Nephron progenitor cell (in vitro differentiated cells): ENCODE measurements at places on chromosomes 3 and 15.
A peak's percentile ranks its signal among the peaks of the same experiment; 100 is the strongest.

GRCh38 chr3:6857510-6857909 is 3.4 kb upstream of the GRM7 start:
- no peak overlapping the region for H3K27ac ChIP-seq
- H3K36me3 ChIP-seq = no peaks in the 10 kb centered on the region
- peaks cover 77% of the 10 kb centered on the region for H3K27me3 ChIP-seq
- H3K4me1 ChIP-seq = peaks cover 8% of the 10 kb centered on the region

DNA sequence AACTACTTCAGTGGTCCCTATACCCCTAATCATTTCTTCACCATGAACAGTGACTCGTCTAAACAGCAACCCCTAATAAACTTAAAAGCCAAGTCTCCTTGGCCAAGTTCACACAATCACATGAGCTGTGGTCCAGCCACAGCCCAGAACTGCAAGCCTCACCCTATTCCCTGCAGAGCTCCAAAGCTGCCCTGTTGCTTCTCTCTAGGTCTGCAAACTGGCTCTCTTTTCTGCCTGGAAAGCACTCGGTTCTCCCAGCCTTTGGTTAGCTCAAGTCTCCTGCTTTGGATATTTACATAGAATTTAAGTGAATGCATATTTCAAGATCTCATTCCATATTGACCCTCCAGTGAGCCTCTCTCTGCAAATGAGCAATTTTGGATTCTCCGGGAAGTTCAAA is 107.0 kb downstream of the TOP2B start:
- peaks cover 7% of the 10 kb centered on the region for H3K36me3 ChIP-seq
- DNase-seq = no peak
- H3K27ac ChIP-seq = no peak overlapping the region
- H3K4me1 ChIP-seq = peaks cover 12% of the 10 kb centered on the region

DNA sequence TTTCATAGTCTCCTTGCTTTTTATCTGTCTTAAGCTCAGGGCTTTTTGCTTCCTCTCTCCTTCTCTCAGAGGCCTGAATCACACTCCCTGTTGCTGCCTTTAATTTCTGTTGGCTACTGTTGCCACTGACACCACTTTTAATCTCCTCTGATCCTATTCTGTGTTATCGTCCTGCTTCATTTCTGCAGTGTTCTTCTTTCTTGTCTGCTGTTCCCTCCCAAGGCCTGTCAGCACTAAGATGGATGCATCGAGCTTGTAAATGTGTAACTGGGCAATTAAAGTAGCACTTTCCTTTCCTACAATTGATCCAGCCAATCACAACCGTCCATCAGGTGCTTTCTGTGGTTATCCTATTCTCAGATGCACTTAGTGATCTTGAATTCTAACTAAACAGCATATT is 71.3 kb upstream of the VEPH1 start:
- DNase-seq = no peak
- H3K27ac ChIP-seq = no peak overlapping the region
- H3K4me3 ChIP-seq = no peak overlapping the region
- H3K27me3 ChIP-seq = peaks cover 9% of the 10 kb centered on the region

- no peaks in the 10 kb centered on the region for H3K4me1 ChIP-seq
- no peak overlapping the region for H3K4me3 ChIP-seq
- no peaks in the 10 kb centered on the region for H3K36me3 ChIP-seq
- no peak overlapping the region for H3K27ac ChIP-seq
Measured at GRCh38 chr3:126557415-126557745, 1.4 kb downstream of the C3orf22 start.

GRCh38 chr3:140942221-140943104 is 827 bp downstream of the SLC25A36 start:
- H3K27me3 ChIP-seq = peaks cover 5% of the 10 kb centered on the region
- H3K36me3 ChIP-seq = peaks cover 23% of the 10 kb centered on the region
- peak; percentile 78 for DNase-seq
- H3K4me1 ChIP-seq = peaks cover 46% of the 10 kb centered on the region
- peak overlapping the region; percentile 98 for H3K4me3 ChIP-seq

GRCh38 chr15:68730471-68730919 is 90.2 kb downstream of the ANP32A start:
- no peak overlapping the region for H3K27ac ChIP-seq
- H3K4me3 ChIP-seq = no peak overlapping the region
- no peaks in the 10 kb centered on the region for H3K36me3 ChIP-seq
- peaks cover 16% of the 10 kb centered on the region for H3K27me3 ChIP-seq

DNA sequence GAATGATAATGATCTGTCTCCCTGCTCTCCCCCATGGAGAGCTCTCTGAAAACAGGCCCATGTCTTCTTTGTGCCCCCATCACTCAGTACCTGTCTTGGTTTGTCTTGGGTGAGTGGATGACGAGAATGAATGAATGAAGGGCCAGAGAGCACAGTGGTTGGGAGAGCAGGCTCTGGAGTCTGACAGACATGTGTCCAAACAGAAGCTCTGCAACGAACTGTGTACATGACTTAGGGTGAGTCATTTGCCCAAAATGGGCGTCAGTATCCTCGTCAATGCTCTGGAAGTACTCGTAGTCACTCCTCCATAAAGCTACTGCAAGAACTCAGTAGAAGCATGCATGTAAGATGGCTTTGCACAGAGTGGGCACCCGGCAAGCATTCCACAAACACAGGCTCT is 170.2 kb upstream of the TLE3 start:
- H3K4me3 ChIP-seq = no peak overlapping the region
- no peak overlapping the region for H3K27ac ChIP-seq
- DNase-seq = no peak
- peaks cover 95% of the 10 kb centered on the region for H3K4me1 ChIP-seq
- H3K27me3 ChIP-seq = peaks cover 63% of the 10 kb centered on the region
- H3K36me3 ChIP-seq = no peaks in the 10 kb centered on the region

DNA sequence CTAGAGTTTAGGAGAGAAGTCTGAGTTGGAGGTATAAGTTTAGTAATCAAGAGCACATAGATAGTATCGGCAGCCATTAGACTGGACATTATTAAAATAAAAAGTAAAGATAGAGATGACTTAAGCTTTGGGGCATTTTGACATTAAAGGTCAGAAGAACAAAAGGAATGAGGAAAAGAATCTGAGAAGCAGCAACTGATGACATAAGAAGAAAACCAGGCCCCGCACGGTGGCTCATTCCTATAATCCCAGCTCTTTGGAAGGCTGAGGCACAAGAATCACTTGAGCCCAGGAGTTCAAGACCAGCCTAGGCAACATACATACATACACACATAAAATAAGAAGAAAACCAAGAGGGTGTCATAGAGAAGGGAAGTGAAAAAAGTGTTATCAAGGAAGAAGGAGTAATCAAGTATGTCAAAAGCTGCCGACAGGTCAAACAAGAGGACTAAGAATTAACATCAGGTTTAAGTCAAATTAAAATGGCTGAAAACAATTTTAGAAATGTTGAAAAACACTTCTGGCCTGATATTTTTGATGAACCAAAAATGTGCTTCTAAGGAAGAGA is 38.9 kb downstream of the ACAP2 start:
- no peak overlapping the region for H3K27ac ChIP-seq
- H3K4me3 ChIP-seq = no peak overlapping the region
- H3K4me1 ChIP-seq = no peaks in the 10 kb centered on the region

- peaks cover 80% of the 10 kb centered on the region for H3K36me3 ChIP-seq
- H3K27ac ChIP-seq = peak overlapping the region; percentile 52
- DNase-seq = no peak
- no peak overlapping the region for H3K4me3 ChIP-seq
Measured at GRCh38 chr15:56176996-56177395, 66.7 kb downstream of the RFX7 start.

- H3K27ac ChIP-seq = no peak overlapping the region
- no peaks in the 10 kb centered on the region for H3K36me3 ChIP-seq
Measured at GRCh38 chr3:30354972-30355371, 251.4 kb upstream of the TGFBR2 start.
